ENCODE measurements at places on chromosomes 7 and 10.

GRCh38 chr10:113304726-113305125 lies 248.1 kb upstream of the HABP2 start:
- DNase-seq = no peak

- DNase-seq = no peak
Measured at GRCh38 chr7:38858259-38858884, 50.6 kb downstream of the VPS41 start.

DNA sequence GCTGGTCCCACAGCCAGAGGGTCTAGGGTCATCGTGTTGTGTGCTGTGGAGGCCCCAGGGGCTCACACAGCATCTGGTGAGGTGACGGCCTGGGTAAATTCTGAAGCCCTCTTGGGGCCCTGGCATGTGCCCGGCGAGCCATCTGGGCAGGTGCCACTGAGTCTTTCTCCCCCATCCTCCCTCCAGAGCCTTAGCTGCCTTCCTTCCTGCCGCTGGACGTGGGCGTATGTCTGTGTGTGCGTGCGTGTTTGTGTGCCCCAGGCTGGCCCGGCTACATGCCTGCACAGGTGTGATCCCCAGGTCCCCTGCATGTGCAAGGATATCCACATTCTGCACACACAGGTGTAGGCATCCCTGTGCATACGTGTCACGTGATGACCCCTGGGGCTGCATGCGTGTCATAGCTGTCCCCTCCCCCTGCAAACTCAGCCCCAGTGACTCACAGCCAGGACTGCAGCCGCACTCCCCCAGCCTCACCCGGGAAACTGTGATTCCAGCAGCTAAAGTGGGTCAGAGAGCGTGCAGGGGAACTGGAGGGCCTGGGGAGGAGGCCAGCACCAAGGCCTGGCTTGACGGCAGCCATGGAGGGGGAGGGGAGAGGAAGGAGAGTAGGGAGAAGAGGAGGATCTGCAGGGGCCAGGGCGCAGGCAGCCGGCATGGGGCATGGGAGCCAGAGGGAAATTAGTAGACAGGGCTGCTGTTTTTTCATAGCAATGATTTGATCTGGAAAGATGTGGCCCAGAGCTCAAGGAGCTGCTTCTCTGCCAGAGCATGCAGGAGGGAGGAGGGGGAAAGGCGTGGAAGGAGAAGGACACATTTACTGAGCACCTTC lies 46.4 kb downstream of the ELFN1 start:
- no peak for DNase-seq

GRCh38 chr7:25382869-25383268 lies 154.6 kb upstream of the NPVF start:
- no peak for DNase-seq

DNA sequence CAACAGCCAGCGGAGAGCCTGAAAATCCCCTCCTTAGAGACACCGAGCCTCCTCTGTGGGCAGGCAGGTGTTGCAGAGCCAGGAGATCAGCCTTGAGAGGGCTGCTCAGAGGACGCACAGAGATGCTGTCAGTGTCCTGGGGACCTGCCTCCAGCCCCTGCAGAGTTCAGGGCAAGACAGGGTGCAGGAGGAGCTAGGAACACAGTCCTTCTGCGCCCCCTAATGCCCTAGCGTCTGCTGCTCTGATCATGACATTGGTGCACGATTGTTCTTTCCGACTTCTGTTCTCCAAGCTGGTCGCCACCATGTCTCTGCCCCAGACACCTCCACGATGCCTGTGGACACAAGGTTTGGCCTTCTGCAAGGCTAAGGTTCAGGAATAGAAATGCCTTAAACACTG lies 613.7 kb upstream of the MKI67 start:
- no peak for DNase-seq

DNA sequence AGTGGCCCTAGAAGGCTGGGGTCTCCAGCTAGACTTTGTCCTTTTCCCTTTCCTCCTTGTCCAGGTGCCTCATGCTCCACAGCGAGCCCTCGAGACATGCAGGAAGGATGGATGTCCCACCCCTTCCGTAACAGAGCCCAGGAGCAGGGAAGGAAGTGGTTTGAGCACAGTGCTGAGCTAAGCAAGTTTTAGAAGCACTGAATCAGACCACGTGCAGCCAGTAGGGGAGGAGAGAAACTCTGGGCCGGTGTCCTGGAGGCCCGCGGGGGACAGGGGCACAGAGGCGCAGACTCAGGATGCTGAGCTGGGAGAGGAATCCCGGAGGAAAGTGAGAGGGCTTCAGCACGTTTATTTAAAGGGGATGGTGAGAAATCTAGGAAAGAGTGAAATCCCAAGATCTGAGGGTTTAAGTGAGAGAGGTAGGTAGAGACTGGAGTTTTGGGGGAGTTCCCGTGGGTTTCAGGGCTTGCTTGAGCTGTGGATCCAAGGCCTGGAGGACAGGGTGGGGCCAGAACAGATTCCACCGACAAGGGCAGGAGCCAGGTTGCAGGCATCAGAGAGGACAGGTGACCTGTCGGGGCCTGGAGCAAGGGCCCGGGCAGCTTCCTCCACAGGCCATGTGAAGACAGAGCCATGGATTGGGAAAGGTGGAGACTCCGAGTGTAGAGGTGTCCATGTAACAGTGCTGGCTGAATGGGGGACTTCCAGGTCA lies 4.4 kb upstream of the IRF5 start:
- DNase-seq = no peak

DNA sequence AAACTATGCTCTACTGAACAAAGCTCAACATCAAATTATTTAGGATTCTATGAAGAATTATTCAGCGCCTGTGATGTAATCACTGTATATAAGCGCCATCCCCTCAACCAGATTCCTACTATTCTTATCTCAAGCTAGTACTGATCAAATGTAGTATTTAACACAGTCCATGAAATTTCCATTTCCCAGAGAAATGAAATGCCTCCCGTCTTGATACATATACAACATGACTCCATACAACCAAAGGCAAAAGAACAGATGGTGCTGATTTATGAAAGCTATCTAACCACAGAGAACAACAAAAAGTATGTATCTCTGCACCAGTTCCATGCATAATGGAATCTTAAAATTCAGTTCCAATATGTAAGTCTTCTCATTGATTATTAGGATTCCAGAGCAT lies 406.1 kb downstream of the PARD3 start:
- DNase-seq = no peak

DNA sequence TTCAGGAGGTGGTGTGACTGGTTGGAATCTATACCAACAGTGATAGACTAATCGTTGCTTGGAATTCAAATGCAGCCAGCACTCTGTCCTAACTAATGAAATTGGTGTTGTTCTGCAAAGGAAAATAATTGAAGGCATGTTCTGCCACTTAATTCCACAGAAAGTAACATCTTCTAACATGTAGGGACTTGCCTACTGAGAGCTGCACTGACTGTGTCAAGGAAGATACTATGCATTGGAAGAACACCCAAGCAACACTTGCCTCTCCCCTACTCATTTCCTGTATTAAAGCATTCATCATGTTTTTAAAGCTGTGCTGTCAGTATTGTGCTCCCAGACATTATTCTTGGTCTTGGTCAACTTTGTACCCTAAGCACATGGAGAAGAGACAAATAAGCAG lies 2.7 kb upstream of the CYP3A7 start:
- no peak for DNase-seq

GRCh38 chr7:8228766-8229674 lies 32.9 kb downstream of the ICA1 start:
- DNase-seq = no peak

DNA sequence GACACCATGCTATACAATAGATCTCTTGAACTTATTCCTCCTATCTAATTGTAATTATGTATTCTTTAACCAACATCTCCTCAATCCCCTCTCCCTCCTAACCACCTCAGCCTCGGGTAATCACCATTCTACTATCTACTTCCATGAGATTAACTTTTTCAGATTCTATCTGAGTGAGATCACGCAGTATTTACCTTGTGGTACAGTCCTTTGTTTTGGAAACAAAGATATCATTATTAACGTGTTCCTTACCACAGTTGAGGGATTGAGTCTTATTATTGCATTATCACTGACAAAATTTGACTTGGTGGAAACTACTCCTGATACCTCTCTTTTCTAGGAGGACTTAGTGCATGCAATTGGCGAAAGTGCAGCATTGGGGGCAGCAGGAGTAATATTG lies 26.0 kb upstream of the HYAL4 start:
- no peak for DNase-seq

GRCh38 chr10:121330563-121330962 lies 267.7 kb downstream of the FGFR2 start:
- DNase-seq = no peak

DNA sequence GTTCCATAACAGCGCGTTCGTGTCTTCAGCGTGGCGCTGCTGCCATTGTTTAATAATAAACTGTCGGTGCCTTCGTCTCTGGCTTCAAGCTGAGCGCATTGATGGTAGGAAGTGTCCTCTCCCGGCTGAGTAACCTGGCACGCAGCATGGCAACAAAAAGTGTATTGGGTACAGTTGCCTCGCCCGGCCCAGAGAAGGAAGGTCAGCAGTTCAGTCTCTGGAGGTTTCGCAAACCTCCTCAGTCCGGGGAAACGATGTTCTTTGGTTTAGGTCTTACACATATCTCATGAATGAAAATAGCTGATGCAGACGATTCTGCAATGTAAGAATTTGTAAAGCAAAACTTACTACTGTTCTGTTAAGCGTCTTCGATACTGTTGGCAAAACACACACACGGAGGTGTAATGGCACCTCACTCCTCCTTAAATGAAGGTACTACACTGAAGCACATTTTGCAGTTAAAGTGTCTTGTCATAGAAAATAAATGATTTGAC lies 739 bp upstream of the CCDC186 start:
- no peak for DNase-seq

All from NCI-H1417 (cell line).